Activated T-cell treated with anti-CD3 and anti-CD28 coated beads for 4 hours (primary cell): ENCODE measurements at places on chromosomes 13 and 19.

DNA sequence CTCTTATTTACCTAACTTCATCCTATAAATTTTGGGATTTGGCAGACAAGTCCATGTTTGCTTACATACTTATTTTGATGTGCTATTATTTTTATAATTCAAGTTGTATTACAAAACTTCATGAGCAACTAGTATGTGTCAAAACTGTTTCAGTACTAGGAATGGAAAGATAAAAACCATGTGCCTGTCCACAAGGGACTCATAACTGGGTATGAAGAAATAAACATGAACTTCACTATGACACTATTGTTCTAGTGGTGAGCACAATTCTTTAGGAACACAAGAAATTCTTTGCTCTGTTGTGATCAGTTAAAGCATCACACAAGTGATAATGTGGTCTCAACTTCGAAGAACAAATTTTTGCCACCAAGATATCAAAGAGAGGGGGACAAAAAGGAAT lies 97.5 kb upstream of the FBXL3 start:
- no peak for DNase-seq

GRCh38 chr13:56400774-56401173 lies 739.9 kb upstream of the PRR20A start:
- DNase-seq: no peak

GRCh38 chr19:14063105-14063504 lies 1.2 kb upstream of the PALM3 start:
- DNase-seq: no peak

GRCh38 chr19:53076984-53077383 lies 26.2 kb downstream of the ZNF160 start:
- no peak for DNase-seq

DNA sequence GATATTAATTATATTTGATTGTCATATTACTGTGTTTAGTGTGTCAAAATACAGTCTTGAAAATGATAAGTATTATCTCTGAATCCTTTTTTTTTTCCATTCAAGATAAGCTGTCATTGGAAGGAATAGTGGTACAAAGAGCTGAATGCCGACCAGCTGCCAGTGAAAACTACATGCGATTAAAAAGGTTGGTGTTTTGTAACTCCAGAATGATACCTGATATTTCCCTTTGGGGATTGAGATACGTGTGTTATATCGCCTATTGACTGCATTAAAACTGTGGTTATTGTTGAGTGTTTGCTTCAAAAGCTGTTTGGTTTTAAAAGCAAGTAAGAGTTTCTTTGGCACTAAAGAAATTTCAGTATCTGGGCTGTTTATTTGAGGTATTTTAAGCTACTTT lies 6.5 kb upstream of the KCTD4 start:
- DNase-seq: no peak

DNA sequence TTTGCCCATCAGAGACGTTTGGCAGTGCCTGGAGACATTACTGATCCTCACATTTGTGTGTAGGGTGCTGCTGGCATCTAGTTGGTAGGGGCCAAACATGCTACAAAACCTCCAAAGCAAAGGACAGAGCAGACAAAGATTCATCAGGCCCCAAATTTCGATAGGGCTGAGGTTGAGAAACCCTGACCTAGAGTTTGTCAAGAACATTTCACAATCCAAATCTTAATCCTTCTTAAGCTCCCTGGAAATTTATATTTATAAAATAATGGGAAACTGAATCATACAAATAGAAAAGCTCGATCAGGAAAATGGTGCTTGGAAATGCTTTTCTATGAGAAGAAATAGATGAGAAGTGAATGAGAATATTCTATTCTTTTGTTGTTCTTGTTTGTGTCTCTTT lies 273.6 kb downstream of the DCT start:
- DNase-seq: no peak

GRCh38 chr19:49590071-49590970 lies 661 bp upstream of the PRR12 start:
- DNase-seq: peak; percentile 89

DNA sequence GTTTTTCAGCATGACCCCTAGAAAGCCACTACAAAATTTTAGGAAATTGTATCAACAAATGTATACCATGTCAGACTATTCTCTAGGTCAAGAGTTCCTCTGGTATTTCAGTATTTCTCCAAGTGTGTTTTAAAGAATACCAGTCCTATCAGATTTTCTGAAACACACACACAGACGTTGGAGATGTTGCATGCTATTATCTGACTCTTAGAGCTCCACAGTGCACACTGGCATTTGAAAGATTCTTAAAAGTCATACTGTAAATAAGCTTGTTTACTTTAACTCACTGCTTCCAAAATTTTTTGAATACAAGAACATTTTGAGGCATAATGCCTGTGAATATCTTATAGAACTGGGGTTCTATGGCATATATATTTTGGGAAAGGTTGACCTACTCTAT lies 33.8 kb upstream of the VWA8 start:
- DNase-seq: no peak

DNA sequence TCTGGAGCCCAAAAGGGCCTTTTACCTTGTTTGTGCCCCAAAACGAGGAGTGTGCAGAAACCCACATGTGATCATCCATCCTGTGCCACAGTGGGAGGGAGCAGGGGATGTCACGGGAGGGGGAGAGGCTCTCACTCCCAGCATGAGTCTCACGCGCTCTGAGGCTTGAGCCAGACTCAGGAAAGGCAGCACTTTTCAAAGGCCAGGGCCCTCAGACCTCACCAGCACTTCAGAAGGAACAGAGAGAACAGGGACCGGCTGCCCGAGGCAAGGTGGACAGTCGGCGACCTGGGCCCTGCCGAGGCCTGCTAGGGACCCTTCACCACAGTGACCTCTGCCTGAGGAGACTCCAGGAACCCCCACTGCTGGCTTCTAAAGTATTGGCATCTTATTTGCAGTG lies 71.7 kb upstream of the WASF3 start:
- no peak for DNase-seq

GRCh38 chr13:91709180-91709579 lies 310.8 kb downstream of the GPC5 start:
- no peak for DNase-seq

DNA sequence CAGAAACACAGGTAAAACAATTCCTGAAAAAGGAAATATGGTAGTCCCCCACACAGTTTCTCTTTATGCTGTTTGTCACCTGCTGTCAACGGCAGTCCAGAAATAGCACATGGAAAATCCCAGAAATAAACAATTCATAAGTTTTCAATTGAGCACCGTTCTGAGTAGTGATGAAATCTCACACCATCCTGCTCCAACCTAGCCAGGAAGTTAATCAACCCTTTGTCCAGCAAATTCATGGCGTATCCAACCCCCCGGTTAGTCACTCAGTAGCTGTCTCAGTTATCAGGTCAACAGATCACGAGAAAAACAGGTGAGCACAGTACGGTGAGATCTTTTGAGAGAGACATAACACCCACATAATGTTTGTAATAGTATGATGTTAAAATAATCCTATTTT lies 74.2 kb downstream of the TUBGCP3 start:
- DNase-seq: no peak

- no peak for DNase-seq
Measured at GRCh38 chr13:52036037-52036436, 11.5 kb downstream of the UTP14C start.

DNA sequence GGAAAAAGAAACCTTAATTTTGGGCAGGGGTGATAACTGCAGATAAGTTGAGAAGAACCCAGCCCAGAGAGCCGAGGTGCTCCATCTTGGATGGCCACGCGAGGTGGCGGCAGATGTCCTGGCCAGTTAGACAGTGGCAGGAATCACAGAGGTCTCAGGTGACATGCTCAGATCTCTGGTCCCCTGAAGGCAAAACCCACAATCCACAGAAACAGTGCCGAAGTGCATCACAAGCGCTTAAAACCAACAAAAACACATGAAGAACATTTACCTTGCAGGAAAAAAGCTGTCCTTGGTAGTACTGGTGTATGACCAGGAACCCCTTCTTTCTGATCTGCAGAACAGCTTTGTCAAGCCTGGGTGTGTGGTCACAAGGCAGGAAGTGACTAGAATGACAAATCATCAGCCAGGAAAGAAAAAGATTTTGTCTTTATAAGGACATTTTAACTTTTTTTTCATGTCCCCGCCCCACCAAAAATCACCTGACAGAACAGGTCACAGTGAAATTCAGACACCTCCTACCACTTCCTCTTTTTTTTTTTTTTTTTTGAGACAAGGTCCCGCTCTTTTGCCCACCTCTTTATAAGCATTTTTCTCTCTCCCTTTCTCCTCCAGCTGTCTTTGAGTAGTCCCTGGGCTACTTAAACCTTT lies at the start of gene LCP1:
Gene LCP1 (minus strand): TSS at position 338 of the 651 bp plus-strand sequence. CDS start 22,515 bp downstream, outside the sequence.
- DNase-seq: peak; percentile 77

DNA sequence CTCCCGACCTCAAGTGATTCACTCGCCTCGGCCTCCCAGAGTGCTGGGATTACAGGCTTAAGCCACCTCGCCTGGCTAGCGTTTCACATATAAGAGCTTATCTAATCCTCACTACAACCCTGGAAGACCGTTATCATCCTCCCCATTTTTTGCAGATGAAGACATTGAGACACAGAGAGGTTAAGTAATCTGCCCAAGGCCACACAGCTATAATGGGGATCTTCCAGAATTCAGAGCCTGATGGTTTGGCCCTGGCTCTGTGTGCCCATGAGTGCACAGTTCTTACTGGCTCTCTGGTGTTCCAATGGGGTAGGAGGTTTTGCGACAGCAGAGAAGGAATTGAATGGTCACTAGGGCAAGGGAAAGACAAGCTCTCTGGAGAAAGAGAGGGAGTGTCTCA lies 16.8 kb upstream of the KCTD15 start:
- DNase-seq: no peak

- no peak for DNase-seq
Measured at GRCh38 chr13:110853235-110853721, 61.6 kb downstream of the ANKRD10 start.

- no peak for DNase-seq
Measured at GRCh38 chr13:25468325-25469168, 96.8 kb downstream of the ATP8A2 start.

GRCh38 chr13:106029676-106030290 lies 505.7 kb downstream of the EFNB2 start:
- no peak for DNase-seq

DNA sequence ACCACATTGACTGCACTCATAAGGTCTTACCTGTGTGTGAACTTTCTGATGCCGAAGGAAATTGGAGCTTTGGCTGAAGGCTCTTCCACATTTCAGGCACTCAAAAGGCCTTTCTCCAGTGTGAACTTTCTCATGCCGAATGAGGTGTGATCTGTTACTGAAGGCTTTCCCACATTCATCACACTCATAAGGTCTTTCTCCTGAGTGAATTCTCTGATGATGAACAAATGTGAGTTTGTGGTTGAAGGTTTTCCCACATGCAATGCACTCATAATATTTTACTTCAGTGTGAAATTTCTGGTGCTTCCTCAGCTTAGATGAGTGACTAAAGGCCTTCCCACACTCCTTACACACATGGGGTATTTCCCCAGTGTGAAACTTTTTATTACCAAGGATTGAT lies 5.7 kb downstream of the ZNF132 start:
- DNase-seq: no peak

- DNase-seq: no peak
Measured at GRCh38 chr13:64556376-64556775, 2673.8 kb downstream of the PCDH9 start.

GRCh38 chr13:25934127-25934526 lies 117.7 kb downstream of the SHISA2 start:
- DNase-seq: no peak

DNA sequence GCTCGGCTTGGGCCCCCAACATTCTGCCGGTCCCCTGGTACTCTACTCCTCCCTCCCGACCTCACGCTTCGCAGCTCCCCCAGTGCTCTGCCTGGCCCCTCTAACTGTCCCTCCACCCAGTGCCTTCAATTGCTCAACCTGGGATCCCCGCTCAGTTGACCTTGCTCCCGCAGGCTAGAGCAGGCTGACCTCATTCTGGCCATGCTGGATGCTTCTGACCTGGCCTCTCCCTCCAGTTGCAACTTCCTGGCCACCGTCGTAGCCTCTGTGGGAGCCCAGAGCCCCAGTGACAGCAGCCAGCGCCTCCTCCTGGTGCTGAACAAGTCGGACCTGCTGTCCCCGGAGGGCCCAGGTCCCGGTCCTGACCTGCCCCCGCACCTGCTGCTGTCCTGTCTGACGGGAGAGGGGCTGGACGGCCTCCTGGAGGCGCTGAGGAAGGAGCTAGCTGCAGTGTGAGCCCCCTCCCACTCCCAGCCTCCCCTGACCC lies 3.6 kb downstream of the GTPBP3 start:
- DNase-seq: no peak

GRCh38 chr19:13172346-13173138 lies 22.3 kb downstream of the IER2 start:
- peak; percentile 79 for DNase-seq

- no peak for DNase-seq
Measured at GRCh38 chr13:26952551-26953143, 192.1 kb upstream of the GPR12 start.

DNA sequence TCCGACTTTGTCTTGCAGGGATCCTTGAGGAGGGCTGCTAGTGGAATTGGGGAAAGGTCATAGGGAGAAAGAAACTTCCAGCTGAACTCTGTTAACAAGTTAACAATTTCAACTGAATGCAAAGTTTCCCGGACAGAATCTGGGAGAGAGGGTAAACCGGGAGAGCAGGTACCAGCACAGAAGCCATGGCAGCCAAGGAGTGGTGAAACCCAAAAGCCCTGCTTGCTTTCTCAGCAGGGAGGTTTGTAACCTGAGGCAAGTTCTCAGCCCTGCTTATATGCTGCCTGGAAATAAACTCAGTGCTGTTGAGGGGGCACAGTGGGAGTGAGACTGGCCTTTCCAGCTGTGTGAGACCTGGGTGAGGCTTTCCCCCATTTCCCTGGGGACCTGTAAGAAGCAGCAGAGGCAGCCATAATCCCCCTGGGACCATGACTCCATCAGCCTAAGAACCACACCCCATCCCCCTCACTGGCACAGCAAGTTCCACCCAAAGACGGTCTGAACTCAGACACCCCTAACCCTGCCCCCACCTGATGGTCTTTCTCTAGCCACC lies 84.0 kb downstream of the SUCLA2 start:
- DNase-seq: no peak

DNA sequence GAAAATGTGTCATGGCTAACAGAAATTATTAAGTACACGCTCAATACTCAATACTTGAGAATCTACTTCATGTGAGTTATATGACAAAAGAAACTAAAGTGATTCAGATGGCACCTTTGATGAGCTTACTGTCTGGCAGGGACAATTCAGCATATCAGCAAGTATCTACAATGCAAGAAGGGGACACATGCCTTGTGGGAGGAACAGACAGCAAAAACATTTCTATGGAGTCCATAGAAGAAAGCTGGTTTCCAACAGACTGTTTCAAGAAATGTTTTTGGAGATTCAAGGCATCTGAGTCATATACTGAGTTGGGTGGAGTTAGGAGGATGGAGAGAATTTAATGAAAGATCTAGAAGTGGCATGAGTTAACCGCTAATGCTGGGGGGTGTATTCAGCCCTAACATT lies 54.7 kb downstream of the MBNL2 start:
- no peak for DNase-seq

GRCh38 chr13:30063892-30064291 lies 213.5 kb upstream of the UBL3 start:
- no peak for DNase-seq
